ENCODE measurements at places on chromosomes 4 and X.

GRCh38 chr4:855880-856224 lies 29.9 kb upstream of the CPLX1 start:
- DNase-seq = no peak

DNA sequence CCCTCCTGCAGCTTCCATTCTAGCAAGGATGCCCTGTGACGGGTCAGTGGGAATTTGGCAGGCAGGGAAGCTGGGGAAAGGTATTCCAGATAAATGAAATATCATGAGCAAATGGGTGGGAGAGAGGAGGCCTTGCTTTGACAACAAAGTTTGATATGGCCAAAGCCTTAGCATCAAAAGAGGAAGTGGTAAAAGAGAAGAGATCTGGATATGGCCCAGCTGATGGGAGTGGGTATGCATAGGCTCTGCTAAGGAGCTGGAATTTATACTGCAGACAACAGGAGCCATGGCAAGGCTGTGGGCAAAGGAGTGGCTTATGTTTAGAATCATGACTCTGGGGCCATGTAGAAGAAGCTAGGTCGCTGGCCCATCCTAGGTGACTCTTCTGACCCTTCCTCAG lies 89.2 kb downstream of the PJA1 start:
- no peak for DNase-seq

DNA sequence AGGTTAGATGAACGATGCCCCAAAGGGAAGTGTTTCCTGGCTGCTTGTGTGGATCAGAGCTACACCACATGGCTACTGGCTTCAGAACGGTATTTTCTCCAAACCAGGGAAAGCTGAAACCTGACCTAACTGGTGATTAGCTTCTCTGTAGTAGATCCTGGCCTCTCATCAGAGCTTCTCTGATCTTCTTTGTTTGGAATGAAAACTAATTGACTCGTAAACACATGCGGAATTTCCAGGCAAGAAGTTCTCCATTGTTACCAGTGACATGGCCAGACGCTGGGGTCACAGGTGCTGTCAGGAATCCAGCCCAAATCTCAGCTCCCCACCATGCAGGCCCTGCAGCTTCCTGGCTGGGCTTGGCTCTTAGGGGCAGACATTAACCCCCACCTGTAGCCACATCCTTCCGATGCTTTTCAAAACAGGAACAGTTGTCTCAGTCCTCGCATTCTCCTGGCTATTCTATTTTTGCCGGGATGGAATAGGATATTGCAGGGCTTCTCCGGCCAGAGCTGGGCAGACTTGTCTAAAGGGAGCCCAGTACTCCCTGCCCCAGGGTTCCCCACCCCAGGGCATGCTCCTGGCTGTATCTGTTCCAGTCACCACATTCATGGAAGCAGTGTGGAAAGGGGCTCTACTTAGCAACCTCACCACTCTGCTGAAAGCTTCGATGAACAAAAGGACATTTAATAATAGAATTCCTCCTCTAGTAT lies 305.4 kb upstream of the F9 start:
- no peak for DNase-seq

GRCh38 chr4:2254665-2255500 lies 7.0 kb downstream of the MXD4 start:
- no peak for DNase-seq

- DNase-seq = no peak
Measured at GRCh38 chr4:17030543-17030942, 132.1 kb upstream of the LDB2 start.

- DNase-seq = no peak
Measured at GRCh38 chr4:123581802-123582201, 185.2 kb downstream of the SPRY1 start.

DNA sequence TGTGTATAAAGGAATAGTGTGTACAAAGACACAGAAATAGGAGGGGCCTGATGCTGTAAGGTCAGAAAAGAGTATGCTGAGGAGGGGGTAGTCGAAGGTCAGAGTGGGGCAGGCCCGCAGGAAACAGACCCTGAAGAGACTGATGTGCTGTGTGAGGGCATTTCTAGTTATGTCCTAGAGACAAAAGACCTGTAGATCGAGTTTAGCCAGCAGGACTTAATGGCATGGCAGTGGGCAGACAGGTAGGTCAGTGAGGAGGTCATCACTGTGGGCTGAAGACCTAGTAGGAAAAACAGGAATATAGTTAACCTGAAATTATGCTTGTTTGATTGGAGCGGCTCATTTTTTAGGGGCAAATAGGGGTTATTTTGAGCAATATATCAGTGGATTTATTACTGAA lies 57.1 kb downstream of the KIAA0232 start:
- no peak for DNase-seq

DNA sequence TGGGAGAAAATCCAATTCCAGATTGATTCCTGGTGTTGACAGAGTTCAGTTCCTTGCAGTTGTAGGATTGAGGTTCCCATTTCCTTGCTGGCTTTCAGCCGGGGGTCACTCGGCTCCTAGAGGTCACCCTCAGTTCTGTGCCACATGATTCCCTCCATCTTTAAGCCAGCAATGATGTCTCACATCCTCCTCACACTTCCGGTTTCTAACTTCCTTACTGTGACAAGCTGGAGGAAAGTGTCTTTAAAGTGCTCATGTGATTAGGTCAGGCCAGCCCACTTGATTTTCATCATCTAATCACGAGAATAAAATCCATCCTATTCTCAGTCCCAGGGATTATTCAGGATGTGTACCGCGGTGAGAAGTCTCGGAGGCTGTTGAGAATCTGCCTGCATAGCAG lies 19.4 kb upstream of the SMIM31 start:
- DNase-seq = no peak

GRCh38 chr4:41364876-41365275 lies 108.1 kb downstream of the UCHL1 start:
- no peak for DNase-seq

DNA sequence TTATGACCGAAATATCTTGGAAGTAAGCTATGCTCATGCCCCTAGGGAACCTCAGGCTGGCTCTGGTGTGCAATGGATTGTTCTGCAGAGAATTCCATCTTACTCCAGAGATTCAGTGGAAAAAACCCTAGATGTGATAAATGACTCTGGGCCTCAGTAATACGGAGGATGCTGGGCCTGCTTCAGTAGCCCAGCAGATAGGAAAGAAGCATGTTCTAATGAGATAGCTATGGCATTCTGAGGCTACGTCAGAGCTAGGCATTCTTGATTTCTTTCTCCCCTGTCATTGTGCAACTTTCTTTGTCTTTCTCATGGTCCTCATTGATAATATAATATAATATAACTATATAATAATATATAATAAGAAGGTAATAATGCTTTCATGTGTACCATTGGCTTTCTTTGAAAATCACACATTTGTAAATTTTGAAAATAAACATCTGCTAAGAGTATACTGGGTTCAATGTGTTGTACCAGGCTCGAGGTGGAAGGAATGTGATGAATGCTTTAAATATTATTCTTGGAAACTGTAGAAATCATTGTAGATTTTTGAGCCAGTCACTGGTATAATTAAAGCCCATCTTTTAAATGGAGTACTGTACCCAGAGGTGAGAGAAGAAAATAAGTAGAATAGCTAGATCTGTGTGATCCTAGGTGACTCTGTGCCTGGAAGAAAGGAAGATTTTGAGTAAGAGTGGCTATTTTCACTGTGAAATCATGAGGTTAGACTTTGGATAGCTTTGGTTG lies 152.0 kb downstream of the IL15 start:
- DNase-seq = no peak

- DNase-seq = no peak
Measured at GRCh38 chrX:15749642-15750610, 11.9 kb downstream of the CA5B start.

DNA sequence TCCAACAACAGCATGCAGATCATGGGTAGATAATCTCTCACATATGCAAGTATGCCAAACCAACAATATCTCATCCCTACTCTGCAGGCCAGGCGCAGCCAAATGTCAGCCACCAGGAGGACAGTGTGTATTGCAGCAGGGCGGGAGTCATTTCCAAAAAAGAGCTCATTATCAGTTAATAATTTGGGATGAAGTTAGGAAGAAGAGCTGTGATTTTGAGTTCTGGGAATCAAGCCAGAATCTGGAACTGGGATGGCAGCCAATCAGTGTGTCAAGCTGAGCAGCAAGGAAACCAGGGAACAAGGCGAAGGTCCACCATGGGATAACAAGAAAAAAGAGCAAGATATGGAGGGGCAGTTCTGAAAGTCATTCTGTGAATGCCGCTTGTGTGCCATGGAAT lies 88.2 kb upstream of the CAMK2D start:
- DNase-seq = no peak

- no peak for DNase-seq
Measured at GRCh38 chr4:150816491-150816890, 198.6 kb downstream of the LRBA start.

DNA sequence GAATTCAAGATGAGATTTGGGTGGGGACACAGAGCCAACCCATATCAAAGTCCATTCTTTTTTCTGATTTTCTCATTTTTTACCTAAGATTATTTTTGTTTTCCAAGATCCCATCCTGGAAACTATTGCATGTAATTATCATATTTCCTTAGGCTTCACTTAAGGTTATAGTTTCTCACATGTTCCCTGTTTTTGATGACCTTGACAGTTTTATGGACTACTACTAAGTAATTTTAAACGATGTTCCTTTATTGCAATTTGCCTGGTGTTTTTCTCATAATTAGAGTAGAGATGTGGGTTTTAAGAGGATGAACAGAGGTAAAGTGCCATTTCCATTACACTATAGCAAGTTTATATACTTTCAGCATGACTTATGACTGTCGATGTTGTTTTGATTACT lies 795.1 kb downstream of the FAT4 start:
- DNase-seq = no peak

GRCh38 chrX:5683996-5684395 lies 544.7 kb downstream of the NLGN4X start:
- DNase-seq = no peak

DNA sequence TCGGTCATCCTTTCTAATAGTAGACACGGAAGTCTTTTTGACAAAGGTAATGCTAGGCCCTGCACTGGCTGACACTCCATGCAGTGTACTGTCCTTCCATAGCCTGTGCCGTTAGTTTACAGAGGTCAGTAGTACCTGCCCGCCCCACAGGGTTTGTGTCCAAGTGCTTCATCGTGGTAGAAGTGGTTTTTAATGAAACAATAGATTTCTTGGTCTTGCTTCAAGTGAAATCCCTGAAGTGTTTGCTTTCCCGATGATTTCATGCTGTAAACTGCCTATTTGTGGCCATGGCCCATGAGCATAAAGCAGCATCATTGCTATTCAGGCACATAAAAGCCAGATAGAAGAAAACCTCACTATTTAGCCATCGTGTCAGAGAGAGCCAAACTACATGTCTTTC lies 139.3 kb downstream of the GPR143 start:
- no peak for DNase-seq

DNA sequence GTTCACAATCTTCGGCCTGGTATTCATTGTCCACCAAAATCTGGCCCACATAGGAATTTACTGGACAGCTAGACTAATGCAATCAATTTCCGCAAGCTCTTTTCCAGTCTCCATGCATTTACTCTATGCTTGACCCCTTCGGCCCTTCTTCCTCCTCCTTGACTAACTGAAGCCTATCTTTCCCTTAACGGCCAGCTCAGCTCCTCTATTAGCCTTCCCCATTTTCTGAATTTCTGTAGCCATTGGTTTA lies 1.2 kb upstream of the PHKA2 start:
- DNase-seq = no peak

GRCh38 chr4:1155314-1155713 lies 17.1 kb downstream of the SPON2 start:
- DNase-seq = no peak

DNA sequence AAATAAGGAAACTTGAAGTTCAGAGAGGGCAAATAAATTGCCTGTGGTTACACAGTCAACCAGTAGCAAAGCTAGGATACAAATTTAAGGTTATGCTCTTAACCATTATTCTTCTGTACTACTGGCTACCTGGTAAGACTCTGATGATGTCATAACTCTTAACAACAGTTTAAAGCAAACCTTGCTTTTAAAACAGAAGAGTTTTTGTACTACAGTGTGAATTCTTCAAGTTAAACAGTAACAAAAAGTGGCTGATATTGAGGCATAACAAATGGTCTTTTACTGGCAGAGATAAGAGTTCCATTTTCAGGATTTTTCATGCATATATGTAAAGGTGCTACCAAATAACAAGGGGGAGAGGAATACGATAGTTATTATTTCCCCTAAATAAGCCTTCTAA lies 23.4 kb downstream of the TAB3 start:
- no peak for DNase-seq

GRCh38 chrX:67720344-67720743 lies 176.5 kb downstream of the AR start:
- no peak for DNase-seq

DNA sequence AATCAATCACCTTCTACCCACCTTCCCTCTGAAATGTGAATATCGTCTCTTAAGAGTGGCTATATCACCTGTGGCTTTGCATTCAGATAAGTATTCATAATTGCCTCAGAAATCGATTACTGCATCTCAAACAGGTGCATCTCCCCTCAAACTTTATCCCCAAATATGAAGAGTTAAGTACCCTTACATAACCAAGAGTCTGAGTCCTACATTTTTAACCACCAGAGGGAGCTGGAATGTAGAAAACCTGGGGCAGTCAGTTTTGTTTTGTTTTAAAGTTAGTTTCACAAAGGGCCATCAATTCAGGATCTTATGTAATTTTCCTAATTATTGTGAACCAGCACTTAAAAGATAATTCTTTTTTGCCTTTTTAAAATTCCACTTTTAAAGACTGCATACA lies 5.7 kb downstream of the TCEANC start:
- DNase-seq = peak; percentile 38

DNA sequence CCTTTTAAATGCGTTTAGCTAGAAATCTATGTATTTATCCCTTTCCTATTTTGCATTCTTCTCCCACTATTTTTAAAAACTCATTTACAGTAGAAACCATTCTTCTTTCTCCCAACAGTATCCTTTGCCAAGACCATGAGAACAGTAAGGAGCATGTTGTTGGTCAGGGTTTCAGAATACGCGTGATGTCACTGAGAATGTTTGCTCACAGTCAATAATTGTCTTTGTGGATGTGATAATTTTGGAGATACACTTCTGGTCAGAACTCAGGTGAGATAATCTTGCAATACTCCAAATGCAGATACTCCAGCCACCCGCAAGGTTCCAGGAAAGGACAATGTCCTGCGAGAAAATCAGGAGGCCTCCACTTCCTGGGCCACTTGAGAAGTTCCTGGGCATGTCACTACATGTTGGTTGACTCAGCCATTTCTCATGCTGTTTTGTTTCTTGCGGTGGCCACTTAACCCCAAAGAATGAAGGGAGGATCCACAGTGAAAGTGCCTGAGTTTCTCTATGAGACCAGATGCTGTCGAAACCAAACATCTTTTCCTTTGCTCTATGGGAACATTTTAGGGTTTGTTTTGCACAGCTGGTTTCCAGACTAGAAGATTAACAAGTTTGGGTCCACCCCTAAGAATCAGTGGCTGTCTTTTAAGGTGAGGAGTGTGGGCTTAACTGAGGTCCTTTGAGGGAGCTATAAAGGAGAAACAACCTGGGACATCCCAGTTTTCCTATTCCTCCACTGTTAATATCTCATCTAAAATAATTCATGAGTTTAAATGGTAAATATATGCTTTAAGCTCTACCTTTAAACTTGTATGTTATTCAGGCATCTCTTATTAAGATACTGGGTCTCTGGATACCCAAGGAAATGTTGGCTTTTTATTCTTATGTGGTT lies 116.0 kb downstream of the SOWAHB start:
- peak; percentile 49 for DNase-seq
